Prostate gland (tissue), 2 donors: ENCODE measurements at places on chromosomes 4 and X. TPM values are rescaled to one million over a fixed set of nuclear protein-coding genes. Genes with fewer than 3 reads are reported as not detected.

MAP3K15 gene
- 0.09 TPM for total RNA-seq

- H3K36me3 ChIP-seq = no peaks in the 10 kb centered on the region
- no peak within 1 kb of the TSS for H3K27ac ChIP-seq
- DNase-seq = peak; percentile 6
- H3K4me3 ChIP-seq = peak within 1 kb of the TSS; percentile 14
- no peaks in the 10 kb centered on the region for H3K27me3 ChIP-seq
Observed at GRCh38 chrX:103063918-103064434, at the start of gene BEX1. TSS of gene BEX1 (minus strand) at chrX:103064171. CDS start at chrX:103063274, 897 bp downstream.

GRCh38 chrX:11381464-11381863 lies 88.3 kb downstream of the AMELX start:
- H3K27ac ChIP-seq = peak overlapping the region; percentile 38
- H3K4me1 ChIP-seq = no peaks in the 10 kb centered on the region
- no peak overlapping the region for H3K4me3 ChIP-seq
- H3K27me3 ChIP-seq = no peaks in the 10 kb centered on the region
- no peaks in the 10 kb centered on the region for H3K36me3 ChIP-seq
- DNase-seq = peak; percentile 50

- no peaks in the 10 kb centered on the region for H3K27me3 ChIP-seq
- H3K4me1 ChIP-seq = no peaks in the 10 kb centered on the region
- no peaks in the 10 kb centered on the region for H3K36me3 ChIP-seq
- H3K27ac ChIP-seq = no peak overlapping the region
Observed at GRCh38 chrX:23271026-23271425, 63.6 kb upstream of the PTCHD1 start.

POLN gene
- 3.8 TPM for total RNA-seq

- peak overlapping the region; percentile 26 for H3K4me3 ChIP-seq
- H3K4me1 ChIP-seq = no peaks in the 10 kb centered on the region
- H3K27me3 ChIP-seq = no peaks in the 10 kb centered on the region
- peak overlapping the region; percentile 66 for H3K27ac ChIP-seq
- DNase-seq = no peak
- no peaks in the 10 kb centered on the region for H3K36me3 ChIP-seq
Observed at GRCh38 chr4:140004922-140005627, 148.9 kb downstream of the MAML3 start.

KLHL4 gene
- total RNA-seq = 31.1 TPM

- H3K36me3 ChIP-seq = no peaks in the 10 kb centered on the region
- DNase-seq = peak; percentile 22
- H3K4me3 ChIP-seq = peak overlapping the region; percentile 41
- H3K27me3 ChIP-seq = no peaks in the 10 kb centered on the region
- H3K4me1 ChIP-seq = peaks cover 7% of the 10 kb centered on the region
Observed at GRCh38 chr4:10019521-10020051, 1.7 kb downstream of the SLC2A9 start.

USP11 gene
- 124 TPM for total RNA-seq

MAP7D2 gene
- total RNA-seq = 1.3 TPM

GRCh38 chrX:153828723-153829548 lies 1.4 kb downstream of the PDZD4 start:
- H3K36me3 ChIP-seq = no peaks in the 10 kb centered on the region
- no peaks in the 10 kb centered on the region for H3K27me3 ChIP-seq
- no peaks in the 10 kb centered on the region for H3K4me1 ChIP-seq

VCX gene
- total RNA-seq = not detected

PHKA1 gene
- total RNA-seq = 12.4 TPM

FSTL5 gene
- total RNA-seq = not detected

DNA sequence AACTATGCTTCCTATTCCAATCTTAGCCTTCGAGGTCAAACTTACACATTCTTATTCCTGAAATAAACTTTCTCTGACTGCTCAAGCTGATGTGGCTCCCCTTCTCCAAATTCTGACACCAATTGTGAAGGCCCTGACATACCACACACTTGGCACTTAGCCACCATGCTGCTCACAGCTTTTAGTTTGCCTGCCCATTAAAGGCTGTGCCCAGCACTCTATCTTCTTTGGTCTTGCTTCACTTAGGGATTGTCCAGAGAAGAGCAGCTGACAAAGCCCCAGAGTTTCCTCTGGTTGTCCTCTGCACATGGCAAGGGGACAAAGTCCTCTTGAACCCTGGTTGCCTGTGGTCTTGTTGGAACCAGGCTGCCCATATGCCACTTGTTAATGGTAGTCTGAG lies 126.1 kb downstream of the ARHGEF9 start:
- no peaks in the 10 kb centered on the region for H3K27me3 ChIP-seq
- H3K4me3 ChIP-seq = no peak overlapping the region
- DNase-seq = no peak

GRCh38 chrX:85993539-85994197 lies 53.7 kb downstream of the CHM start:
- H3K36me3 ChIP-seq = no peaks in the 10 kb centered on the region
- no peak for DNase-seq
- H3K27ac ChIP-seq = no peak overlapping the region
- H3K4me3 ChIP-seq = no peak overlapping the region

ATRX gene
- 110 TPM for total RNA-seq

GRCh38 chr4:186749611-186750281 lies 26.1 kb upstream of the FAT1 start:
- H3K27ac ChIP-seq = no peak overlapping the region
- no peaks in the 10 kb centered on the region for H3K4me1 ChIP-seq
- H3K4me3 ChIP-seq = no peak overlapping the region

DNA sequence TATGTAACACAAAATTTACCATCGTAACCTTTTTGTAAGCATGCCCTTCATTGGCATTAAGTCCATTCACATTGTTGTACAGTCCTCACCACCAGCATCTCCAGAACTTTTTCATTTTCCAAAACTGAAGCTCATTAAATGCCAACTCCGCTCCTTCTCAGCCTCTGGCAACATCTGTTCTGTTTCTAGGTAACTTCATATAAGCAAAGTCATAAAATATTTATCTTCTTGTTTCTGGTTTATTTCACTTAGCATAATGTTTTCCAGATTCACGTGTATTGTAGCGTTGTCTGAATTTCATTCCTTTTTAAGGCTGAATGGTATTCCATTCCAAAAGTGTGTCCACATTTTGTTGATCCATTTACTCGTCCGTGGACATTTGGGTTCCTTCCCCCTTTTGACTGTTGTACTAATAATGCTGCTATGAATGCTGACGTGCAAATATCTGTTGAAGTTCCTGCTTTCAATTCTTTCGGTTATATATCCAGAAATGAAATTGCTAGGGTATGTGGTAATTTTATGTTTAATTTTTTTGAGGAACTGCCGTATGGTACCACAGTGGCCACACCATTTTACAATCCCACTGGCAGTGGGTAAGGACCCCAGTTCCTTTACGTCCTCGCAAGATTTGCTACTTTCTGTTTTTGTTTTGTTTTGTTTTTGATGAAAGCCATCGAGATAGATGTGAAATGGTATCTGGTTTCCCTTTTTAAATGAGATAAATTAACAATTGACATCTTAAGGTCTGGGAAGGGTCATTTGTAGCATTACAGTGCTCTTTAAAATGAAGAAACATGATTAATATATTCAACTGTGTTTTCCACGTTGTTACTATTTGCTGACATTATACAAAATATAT lies 63.4 kb downstream of the PTTG2 start:
- no peak overlapping the region for H3K4me3 ChIP-seq
- H3K4me1 ChIP-seq = no peaks in the 10 kb centered on the region
- no peaks in the 10 kb centered on the region for H3K36me3 ChIP-seq
- DNase-seq = no peak
- H3K27ac ChIP-seq = no peak overlapping the region

TEX13C gene
- not detected for total RNA-seq

GRCh38 chr4:167176723-167177367 lies 57.4 kb downstream of the SPOCK3 start:
- H3K36me3 ChIP-seq = no peaks in the 10 kb centered on the region
- H3K27me3 ChIP-seq = no peaks in the 10 kb centered on the region
- H3K27ac ChIP-seq = no peak overlapping the region
- no peaks in the 10 kb centered on the region for H3K4me1 ChIP-seq
- no peak for DNase-seq

RPS6KA6 gene
- 5.3 TPM for total RNA-seq

GRCh38 chr4:105944540-105944939 lies 49.3 kb downstream of the NPNT start:
- no peak overlapping the region for H3K27ac ChIP-seq
- H3K4me3 ChIP-seq = no peak overlapping the region
- DNase-seq = no peak
- no peaks in the 10 kb centered on the region for H3K36me3 ChIP-seq

DACH2 gene
- total RNA-seq = 0.40 TPM

- no peaks in the 10 kb centered on the region for H3K27me3 ChIP-seq
- no peak overlapping the region for H3K27ac ChIP-seq
- no peaks in the 10 kb centered on the region for H3K4me1 ChIP-seq
- H3K4me3 ChIP-seq = no peak overlapping the region
Observed at GRCh38 chr4:20272411-20272872, 20.7 kb downstream of the SLIT2 start.

DNA sequence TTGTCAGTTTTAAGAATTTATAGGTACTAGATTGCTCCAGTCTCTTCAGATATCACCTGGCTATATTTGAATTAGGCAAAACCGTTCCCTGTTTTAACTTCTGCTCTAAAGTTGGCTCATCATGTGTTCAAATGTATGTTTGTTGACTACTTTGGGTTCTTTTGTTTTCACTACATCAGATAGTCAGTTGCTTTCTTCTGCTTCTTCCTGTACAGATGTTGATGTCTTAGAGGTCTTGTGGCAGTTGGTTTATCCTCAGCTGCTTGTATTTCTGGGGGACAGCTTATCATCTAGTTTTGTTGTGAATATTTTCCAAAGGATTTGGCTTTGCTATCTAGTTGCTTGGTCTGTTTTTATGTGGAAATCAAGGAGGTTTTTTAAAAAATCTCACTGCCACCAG lies 28.0 kb downstream of the TBC1D19 start:
- H3K4me1 ChIP-seq = no peaks in the 10 kb centered on the region
- H3K36me3 ChIP-seq = no peaks in the 10 kb centered on the region
- H3K4me3 ChIP-seq = no peak overlapping the region
- H3K27ac ChIP-seq = no peak overlapping the region

GYPE gene
- total RNA-seq = not detected

UXT gene
- total RNA-seq = 75.5 TPM

AFM gene
- total RNA-seq = not detected

DNA sequence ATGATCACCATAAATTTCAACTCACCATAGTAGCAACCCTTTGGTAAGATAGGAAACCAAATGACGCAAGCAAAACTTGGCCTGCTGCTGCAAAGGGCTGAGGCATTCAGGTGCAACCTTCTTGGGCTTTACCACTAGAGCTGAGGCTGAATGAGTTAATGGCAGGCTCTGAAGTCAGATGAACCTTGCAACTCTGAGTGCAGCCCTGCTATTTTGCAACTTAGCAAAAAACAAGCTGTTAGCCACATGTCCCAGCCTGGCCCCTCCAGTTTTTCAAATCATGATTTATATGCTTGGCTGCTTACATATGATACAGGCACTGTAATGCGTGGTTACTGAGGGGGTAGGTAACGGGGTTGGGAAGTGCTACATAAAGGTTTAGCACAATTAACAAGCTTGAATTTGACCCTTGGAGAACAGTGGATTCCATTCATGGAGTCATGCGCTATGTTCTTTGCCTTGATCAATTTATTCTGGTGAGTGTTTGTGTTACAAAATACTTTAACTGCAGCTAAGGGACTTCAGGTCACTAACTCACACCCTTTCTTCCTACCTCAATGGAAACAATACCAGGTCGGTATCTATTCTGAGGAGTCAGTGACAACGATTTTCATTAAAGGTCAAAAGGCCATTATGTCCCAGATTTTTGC lies 80.5 kb upstream of the PPARGC1A start:
- H3K27ac ChIP-seq = no peak overlapping the region
- DNase-seq = no peak

DNA sequence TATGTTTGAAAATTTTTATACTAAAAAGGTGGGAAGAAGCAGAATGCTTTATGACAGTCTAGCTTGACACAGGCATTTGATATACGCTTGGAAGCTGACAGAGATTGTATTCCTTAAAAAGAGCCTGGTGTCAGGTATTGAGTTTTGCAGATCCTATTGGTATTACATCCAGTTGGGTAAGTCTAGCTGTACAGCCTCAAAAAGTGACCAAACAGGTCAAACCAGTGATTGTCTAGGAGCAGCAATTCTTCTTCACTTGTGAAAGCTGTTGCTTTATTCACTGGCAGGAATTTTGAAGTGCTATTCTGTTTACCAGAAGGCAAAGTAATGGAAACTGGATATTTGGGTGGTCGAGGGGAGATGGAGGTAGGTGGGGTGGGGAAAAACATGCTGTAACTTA lies 77.5 kb downstream of the UCHL1 start:
- H3K27ac ChIP-seq = peak overlapping the region; percentile 24
- H3K4me1 ChIP-seq = peaks cover 4% of the 10 kb centered on the region
- peak; percentile 85 for DNase-seq
- no peaks in the 10 kb centered on the region for H3K27me3 ChIP-seq

IL9R gene
- total RNA-seq = 0.23 TPM

- H3K36me3 ChIP-seq = no peaks in the 10 kb centered on the region
- H3K27ac ChIP-seq = no peak overlapping the region
- no peak overlapping the region for H3K4me3 ChIP-seq
- no peaks in the 10 kb centered on the region for H3K4me1 ChIP-seq
- no peaks in the 10 kb centered on the region for H3K27me3 ChIP-seq
Observed at GRCh38 chr4:29405116-29405515, 1315.1 kb upstream of the PCDH7 start.

- DNase-seq = peak; percentile 14
- H3K27ac ChIP-seq = no peak overlapping the region
- no peaks in the 10 kb centered on the region for H3K4me1 ChIP-seq
- no peaks in the 10 kb centered on the region for H3K36me3 ChIP-seq
- no peak overlapping the region for H3K4me3 ChIP-seq
Observed at GRCh38 chr4:54902271-54902670, 223.1 kb downstream of the KDR start.

CITED1 gene
- 20.1 TPM for total RNA-seq

DNA sequence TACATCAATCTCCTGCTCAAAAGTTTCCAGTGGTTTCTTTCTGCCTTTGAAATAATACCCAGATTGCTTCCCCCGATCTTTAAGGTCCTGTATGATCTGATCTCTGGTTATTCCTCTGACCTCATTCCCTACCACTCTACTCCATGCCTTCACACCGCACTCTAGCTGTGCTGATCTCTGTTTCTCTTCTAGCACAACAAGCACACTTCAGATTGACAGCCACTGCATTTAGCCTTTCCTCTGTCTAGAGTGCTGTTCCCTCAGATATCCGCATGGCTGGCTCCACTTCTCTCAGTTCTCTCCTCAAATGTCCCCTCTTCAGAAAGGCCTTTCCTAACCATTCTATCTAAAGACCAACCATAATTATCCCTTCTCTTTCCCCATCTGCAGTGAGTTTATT lies 370.4 kb upstream of the FGF13 start:
- no peak overlapping the region for H3K27ac ChIP-seq
- H3K36me3 ChIP-seq = no peaks in the 10 kb centered on the region
- H3K27me3 ChIP-seq = no peaks in the 10 kb centered on the region
- H3K4me1 ChIP-seq = no peaks in the 10 kb centered on the region
- H3K4me3 ChIP-seq = no peak overlapping the region

DNA sequence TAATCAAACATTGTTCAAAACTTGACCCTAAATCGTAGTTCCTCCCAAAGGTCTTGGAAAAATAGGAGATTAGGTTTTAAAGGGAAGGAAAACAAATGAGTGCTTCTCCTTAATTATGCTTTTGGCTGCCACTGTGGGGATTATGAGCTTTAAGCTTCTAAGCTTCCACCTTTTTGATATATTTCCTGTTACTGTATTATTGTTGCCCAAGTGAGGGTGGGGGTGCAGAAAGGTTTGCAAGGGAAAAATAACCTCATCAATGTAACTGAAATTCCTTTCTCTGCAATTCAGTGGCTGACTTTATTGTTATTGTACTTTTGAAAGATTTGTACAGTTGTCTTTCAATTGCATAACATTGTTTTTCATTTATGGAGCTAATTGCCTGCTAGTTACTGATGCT lies 285.1 kb downstream of the FRMPD4 start:
- no peaks in the 10 kb centered on the region for H3K36me3 ChIP-seq
- no peaks in the 10 kb centered on the region for H3K27me3 ChIP-seq
- no peak overlapping the region for H3K27ac ChIP-seq
- H3K4me1 ChIP-seq = no peaks in the 10 kb centered on the region

TRIML2 gene
- total RNA-seq = not detected
